ENCODE measurements at places on chromosomes 6 and 20.

- H3K4me1 ChIP-seq, result no peaks in the 10 kb centered on the region
- no peaks in the 10 kb centered on the region for H3K36me3 ChIP-seq
- no peak for DNase-seq
- no peaks in the 10 kb centered on the region for H3K27me3 ChIP-seq
Observed at GRCh38 chr6:35195120-35195780, 18.5 kb upstream of the SCUBE3 start.

DNA sequence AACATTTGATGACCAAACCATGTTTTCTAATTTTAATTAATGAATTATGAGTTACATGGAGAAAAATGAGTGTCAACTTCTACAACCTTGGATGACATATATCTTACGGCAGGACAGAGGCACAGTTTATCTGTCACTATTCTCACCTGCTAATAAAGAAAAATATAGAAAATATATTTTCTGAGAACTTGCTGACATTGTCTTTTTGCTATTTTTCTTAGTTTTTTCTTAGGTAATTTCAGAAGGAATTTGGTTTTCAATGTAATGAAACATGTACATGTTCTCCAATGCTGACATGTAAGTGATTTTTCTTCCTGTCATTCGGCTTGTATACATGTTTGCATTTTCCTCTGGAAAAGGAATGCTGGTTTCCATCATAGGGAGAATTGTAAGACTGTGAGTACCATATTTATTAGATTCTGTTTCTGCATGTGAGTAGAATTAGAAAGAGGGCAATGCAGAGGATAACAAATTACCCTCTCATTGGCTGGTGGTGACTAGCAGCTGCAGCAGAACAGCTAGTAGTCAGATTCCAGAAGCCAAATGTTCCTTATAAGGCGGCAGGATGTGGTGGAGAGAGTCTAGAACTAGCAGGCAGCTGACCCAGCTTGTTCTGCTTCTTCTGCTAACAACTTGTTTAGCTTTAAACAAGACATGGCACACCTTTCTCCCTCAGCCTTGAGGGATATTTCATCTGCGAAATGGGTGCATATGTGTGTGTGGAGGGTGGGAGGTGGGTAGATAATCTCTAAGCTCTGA lies 132.8 kb upstream of the SPACA1 start:
- no peaks in the 10 kb centered on the region for H3K27me3 ChIP-seq
- no peak for DNase-seq
- no peaks in the 10 kb centered on the region for H3K4me1 ChIP-seq
- no peak overlapping the region for H3K4me3 ChIP-seq

- no peaks in the 10 kb centered on the region for H3K27me3 ChIP-seq
- peak overlapping the region; percentile 92 for H3K27ac ChIP-seq
- H3K4me1 ChIP-seq, result peaks cover 32% of the 10 kb centered on the region
- H3K36me3 ChIP-seq, result no peaks in the 10 kb centered on the region
- peak; percentile 93 for DNase-seq
Observed at GRCh38 chr6:132131758-132132157, 180.6 kb upstream of the CCN2 start.

GRCh38 chr6:166929542-166930189 lies 26.7 kb downstream of the RNASET2 start:
- H3K4me1 ChIP-seq, result no peaks in the 10 kb centered on the region
- H3K36me3 ChIP-seq, result peaks cover 6% of the 10 kb centered on the region
- H3K27me3 ChIP-seq, result no peaks in the 10 kb centered on the region
- H3K27ac ChIP-seq, result no peak overlapping the region

DNA sequence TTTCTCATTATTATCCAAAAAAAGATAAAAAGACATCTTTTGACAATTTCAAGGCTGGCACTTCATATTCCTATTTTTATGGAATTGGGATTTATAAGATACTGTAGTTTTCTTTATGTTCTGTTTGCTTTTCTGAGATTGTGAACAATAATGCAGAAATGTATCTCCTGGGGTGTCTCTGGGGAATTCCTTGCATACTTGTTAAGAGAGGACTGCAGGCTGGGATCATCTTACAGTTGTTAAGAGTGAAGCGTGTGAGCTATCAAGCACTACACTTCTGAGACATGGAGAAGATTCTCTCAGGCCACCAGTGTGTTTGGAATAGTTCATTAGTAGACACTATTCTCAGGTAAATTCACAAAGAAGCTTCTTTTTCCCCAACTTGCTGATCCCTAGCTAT lies 963.3 kb upstream of the GJE1 start:
- no peaks in the 10 kb centered on the region for H3K27me3 ChIP-seq
- DNase-seq, result no peak
- no peaks in the 10 kb centered on the region for H3K36me3 ChIP-seq
- no peaks in the 10 kb centered on the region for H3K4me1 ChIP-seq
- H3K4me3 ChIP-seq, result no peak overlapping the region

- H3K4me1 ChIP-seq, result no peaks in the 10 kb centered on the region
- H3K36me3 ChIP-seq, result no peaks in the 10 kb centered on the region
- H3K4me3 ChIP-seq, result peak overlapping the region; percentile 86
- DNase-seq, result no peak
Observed at GRCh38 chr6:69866770-69867638, 648 bp downstream of the COL19A1 start.

DNA sequence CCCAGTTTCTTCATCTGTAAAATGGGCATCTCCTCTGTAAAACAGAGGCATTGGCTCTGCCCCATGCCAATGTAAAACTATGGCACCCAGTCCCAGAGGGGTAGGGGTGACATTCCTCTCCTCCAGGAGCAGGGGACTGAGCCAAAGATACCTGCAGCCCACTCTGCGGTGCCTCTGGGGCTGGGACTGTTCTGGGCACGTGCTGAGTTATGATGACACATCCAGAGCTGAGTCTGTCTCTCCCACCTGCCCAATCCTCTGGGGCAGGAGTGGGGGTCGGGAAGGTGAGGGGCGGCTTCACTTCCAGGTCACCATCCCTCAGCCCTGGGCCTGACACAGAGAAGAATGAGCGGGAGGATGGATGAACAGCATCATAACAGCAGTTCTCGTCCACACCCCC lies 29.9 kb downstream of the AAR2 start:
- no peaks in the 10 kb centered on the region for H3K36me3 ChIP-seq
- no peak overlapping the region for H3K27ac ChIP-seq
- H3K4me1 ChIP-seq, result no peaks in the 10 kb centered on the region
- no peak overlapping the region for H3K4me3 ChIP-seq
- no peaks in the 10 kb centered on the region for H3K27me3 ChIP-seq
- no peak for DNase-seq

DNA sequence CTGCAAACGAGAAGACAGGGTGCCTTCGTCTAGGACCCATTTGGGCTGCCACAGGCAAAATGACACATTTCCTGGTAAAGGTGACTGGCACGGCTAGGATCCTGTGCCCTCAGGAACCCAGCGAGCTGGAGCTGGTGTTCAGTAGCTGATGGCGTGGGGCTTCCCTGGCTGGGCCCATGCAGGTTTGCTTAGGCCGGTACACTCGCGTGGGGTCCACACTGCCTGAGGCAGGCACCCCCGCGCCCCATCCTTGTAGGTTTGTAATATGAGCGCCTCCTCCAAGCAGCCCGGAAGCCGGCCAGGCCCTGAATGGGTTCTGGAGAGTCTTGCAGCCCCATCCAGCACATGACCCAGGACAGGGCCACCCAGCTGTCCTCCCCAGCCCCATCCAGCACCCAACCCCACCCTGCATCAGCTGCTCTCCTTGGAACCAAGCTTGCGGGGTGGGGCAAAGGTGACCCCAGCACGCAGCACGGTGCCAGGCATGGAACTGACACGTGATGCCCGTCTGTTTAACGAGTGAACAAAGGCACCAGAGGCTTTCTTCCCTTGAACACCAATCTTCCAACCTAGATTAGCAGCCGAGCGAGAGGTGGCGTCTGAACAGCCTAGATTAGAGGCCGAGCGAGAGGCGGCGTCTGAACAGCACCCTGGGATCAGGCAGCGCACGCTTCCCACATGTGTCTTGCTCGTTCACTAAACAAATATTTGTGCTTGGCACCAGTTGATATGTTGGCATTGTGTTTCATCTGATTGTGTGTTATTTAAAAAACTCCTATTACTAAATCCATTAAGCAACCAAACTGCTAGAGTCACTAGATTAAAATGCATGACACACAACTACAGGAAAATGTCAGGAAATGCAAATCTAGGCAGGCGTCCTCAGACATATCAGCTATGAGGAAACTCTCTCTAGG lies 112.1 kb downstream of the DLL1 start:
- H3K27me3 ChIP-seq, result no peaks in the 10 kb centered on the region
- no peaks in the 10 kb centered on the region for H3K36me3 ChIP-seq
- no peak overlapping the region for H3K4me3 ChIP-seq

- peaks cover 8% of the 10 kb centered on the region for H3K4me1 ChIP-seq
- H3K4me3 ChIP-seq, result no peak overlapping the region
- DNase-seq, result no peak
- H3K36me3 ChIP-seq, result no peaks in the 10 kb centered on the region
- no peak overlapping the region for H3K27ac ChIP-seq
- no peaks in the 10 kb centered on the region for H3K27me3 ChIP-seq
Observed at GRCh38 chr20:10430704-10431103, 3.3 kb downstream of the MKKS start.

DNA sequence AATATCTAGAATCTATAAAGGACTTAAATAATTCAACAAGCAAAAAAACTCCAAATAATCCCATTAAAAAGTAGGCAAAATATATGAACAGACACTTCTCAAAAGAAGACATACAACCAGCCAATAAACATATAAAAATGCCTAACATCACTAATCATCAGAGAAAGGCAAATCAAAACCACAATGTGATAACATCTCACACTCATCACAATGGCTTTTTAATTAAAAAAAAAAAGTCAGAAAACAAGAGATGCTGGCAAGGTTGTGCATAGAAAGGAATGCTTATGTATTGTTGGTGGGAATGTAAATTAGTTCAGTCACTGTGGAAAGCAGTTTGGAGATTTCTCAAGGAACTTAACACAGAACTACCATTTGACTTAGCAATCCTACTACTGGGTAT lies 979.6 kb upstream of the MAP3K7 start:
- no peak overlapping the region for H3K27ac ChIP-seq
- H3K4me3 ChIP-seq, result no peak overlapping the region
- no peaks in the 10 kb centered on the region for H3K4me1 ChIP-seq
- no peaks in the 10 kb centered on the region for H3K27me3 ChIP-seq
- H3K36me3 ChIP-seq, result no peaks in the 10 kb centered on the region

DNA sequence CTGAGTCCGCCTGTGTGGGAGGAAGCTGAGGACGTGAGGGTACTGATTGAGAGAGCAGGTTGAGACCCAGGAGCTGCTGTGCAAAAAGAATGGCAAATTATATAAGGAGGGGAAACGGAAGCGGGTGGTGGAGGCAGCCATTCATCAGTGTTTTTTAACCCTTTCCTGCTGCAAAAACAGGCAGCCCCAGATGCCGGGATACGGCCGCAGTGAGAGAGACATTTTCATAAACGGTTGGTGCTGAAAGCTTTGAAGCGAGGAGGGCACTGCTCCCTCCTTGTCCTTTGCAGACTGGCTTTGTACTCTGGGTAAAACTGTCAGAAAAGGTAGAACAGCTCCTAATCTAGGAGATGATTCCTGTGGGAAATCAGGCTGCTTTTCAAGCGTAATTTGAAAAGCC lies 56.4 kb downstream of the TTI1 start:
- H3K36me3 ChIP-seq, result peaks cover 18% of the 10 kb centered on the region
- DNase-seq, result no peak
- H3K27me3 ChIP-seq, result no peaks in the 10 kb centered on the region
- no peaks in the 10 kb centered on the region for H3K4me1 ChIP-seq
- H3K27ac ChIP-seq, result no peak overlapping the region

DNA sequence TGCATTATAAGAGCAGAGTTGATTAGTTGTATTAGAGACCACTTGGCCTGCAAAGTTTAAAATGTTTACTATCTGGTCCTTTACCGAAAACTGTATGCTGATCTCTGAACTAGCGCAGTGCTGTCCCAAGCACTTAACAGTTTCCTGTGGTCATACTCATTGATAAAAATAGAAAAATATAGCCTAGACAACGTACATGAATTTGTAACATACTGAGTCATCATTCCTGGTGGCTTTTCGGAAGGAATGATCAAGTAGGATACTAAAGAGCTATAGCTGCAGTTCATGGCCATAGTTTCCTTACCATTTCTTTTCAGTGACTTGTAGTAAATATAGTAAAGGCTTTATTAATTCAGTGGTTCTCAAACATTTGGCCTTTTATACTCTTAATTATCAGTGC lies 18.4 kb downstream of the TTK start:
- no peak overlapping the region for H3K27ac ChIP-seq
- no peaks in the 10 kb centered on the region for H3K27me3 ChIP-seq
- H3K4me1 ChIP-seq, result no peaks in the 10 kb centered on the region
- no peak overlapping the region for H3K4me3 ChIP-seq

- H3K36me3 ChIP-seq, result no peaks in the 10 kb centered on the region
- H3K4me3 ChIP-seq, result no peak overlapping the region
- no peaks in the 10 kb centered on the region for H3K27me3 ChIP-seq
- no peak overlapping the region for H3K27ac ChIP-seq
- no peak for DNase-seq
- no peaks in the 10 kb centered on the region for H3K4me1 ChIP-seq
Observed at GRCh38 chr20:17910828-17911294, 57.7 kb downstream of the SNX5 start.

- no peak for DNase-seq
- H3K4me1 ChIP-seq, result no peaks in the 10 kb centered on the region
- H3K4me3 ChIP-seq, result no peak overlapping the region
Observed at GRCh38 chr6:78768271-78768670, 99.1 kb upstream of the IRAK1BP1 start.

DNA sequence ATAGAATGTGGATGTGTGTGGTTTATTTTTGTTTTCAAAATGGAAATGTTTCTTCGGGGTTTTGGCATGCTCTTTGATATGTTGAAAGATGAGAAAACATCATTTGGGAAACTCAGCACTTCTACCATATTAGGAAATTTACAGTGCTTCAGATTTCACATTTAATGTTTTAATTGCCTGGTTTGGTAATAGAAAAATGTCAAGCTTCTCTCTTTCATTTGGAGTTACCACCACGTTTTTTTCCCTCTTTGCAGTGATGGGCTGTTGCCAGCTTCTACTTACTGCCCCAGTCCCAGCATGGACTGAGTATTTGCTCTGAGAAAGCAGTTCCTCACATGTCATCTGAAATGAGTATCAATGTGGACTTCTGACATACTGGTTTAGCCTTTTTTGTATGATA lies 267.7 kb downstream of the PRL start:
- DNase-seq, result no peak
- H3K27ac ChIP-seq, result peak overlapping the region; percentile 16
- H3K4me1 ChIP-seq, result peaks cover 8% of the 10 kb centered on the region
- no peaks in the 10 kb centered on the region for H3K36me3 ChIP-seq
- no peak overlapping the region for H3K4me3 ChIP-seq

DNA sequence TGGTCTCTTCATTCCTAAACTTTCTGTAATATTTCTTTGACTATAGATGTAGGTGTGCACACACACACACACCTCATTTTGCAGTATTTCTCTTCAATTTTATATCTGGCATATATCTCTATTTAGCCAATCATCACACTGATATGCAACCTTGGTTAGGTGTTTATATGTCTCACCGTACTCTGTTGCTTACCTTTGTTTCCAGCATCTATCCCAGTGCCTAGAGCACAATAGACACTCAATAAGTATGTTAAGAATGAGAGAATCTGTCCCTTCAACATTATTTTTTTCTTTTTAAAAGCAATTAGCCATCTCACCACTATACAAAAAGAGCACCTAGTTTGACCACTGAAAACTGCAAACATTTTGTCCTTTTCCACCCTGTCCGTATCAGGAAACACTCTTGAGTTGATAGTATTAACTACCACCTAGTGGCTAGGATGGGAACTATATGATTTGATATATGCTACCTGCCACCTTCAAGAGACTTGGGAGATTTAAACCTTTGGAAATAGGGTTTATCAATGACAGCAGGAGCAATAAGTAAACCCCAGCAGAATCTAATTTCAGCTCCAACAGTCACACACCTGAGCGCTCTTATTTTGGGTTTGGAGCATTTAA lies 48.7 kb upstream of the RSPO3 start:
- H3K27me3 ChIP-seq, result no peaks in the 10 kb centered on the region
- no peaks in the 10 kb centered on the region for H3K36me3 ChIP-seq
- H3K27ac ChIP-seq, result no peak overlapping the region

Measured in ascending aorta (tissue), 2 donors.